ENCODE measurements at places on chromosomes 12 and 14.

GRCh38 chr12:113766131-113766878 is 199.8 kb downstream of the RBM19 start:
- no peak for DNase-seq

GRCh38 chr12:27464220-27464554 is 17.7 kb downstream of the SMCO2 start:
- no peak for DNase-seq

GRCh38 chr12:49944046-49944445 is 6.5 kb upstream of the AQP2 start:
- no peak for DNase-seq

DNA sequence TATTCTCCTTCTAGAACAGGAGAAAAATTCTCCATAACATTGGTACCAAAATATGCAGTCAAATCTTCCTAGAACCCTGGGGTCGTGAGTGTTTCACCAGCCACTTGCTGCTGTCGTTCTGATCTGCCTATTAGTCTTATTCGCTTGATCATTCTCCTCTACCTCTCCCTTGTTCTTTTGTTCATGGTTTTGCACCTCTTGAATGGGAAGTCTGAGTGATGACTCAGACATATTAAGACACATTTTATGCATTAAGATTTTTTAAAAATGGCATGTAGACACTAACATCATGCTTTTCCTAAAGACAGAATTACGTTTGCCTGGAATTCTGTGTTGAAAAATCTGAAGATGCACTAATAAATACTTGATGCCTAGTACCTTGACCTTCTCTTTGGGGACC is 159.2 kb upstream of the LRIG3 start:
- no peak for DNase-seq

DNA sequence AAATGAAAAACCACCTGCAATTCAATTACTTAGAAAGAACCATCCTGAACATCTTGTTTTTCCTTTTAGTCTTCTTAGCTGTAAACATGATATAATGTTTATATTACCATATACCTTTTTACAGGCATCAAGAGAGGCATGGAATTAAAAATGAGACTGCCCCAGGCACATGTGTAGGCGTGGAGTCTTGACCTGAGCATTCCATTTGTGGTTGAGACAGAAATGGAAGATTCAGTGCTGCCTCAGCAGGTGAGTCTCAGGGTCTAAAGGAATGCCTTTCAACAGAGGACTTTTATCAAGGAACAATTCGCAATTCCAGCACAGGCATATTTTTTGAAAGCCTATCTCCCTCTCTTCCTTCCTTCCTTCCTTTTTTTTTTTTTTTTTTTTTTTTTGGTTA is 8.0 kb upstream of the NANOGNB start:
- DNase-seq = no peak

GRCh38 chr12:70890895-70891832 is 29.4 kb downstream of the PTPRR start:
- no peak for DNase-seq

GRCh38 chr12:62692884-62693283 is 226.3 kb downstream of the MON2 start:
- DNase-seq = no peak

DNA sequence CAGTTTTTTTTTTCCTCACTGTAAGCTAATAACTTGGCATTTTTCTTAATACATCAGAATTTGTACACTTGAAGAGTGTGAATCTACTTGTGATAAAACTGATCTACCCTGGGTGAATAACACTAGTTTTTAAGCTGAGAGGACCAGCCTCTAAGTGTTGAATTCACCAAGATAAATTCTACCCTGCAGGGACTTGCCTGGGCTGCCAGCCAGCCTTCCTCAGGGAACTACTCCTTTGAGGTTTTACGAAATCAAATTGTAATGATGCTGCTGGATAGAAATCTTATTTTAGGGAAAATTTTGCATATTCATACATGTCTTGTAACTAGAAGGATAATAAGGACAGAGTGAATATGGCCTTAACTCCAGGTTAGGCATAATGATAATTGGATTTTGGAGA is 1.9 kb downstream of the MED21 start:
- DNase-seq = no peak

DNA sequence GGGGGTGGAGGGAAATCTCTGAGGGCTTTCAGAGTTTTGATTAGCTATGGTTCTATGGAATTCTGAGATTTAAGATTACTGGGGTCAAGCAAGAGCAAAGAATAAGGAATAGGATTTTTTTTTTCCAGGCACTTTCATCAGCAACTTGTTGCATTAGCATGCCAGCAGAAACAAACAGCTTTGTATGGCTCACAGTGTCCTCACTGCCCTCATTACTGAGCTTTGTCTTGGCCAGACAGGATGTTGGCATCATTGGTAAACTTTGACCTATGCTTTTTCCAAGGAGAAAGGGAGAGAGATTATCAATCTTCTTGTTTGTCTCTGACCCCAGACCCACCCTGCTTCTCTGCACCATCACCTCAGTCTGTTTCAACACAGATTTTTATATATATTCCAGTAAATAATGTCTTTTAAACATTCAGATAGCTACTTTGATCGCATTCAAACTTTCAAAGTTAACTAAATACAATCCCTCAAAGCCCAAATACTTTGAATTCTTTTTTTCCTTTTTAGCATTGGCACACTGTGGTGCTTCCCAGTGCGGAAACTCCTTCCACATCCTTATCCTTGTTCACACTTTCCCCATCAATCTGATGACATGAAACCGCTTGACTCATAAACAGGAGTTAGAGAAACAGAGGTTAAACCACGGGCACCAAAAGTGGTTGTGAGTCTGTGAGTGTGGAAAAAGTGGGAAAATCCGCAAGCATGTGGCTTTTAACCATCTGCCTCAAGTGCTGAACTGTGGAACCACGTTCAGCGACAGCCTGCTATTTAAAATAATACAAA is 282.2 kb upstream of the FAR2 start:
- DNase-seq = no peak

GRCh38 chr12:6928022-6928702 is 403 bp downstream of the ATN1 start:
- no peak for DNase-seq

DNA sequence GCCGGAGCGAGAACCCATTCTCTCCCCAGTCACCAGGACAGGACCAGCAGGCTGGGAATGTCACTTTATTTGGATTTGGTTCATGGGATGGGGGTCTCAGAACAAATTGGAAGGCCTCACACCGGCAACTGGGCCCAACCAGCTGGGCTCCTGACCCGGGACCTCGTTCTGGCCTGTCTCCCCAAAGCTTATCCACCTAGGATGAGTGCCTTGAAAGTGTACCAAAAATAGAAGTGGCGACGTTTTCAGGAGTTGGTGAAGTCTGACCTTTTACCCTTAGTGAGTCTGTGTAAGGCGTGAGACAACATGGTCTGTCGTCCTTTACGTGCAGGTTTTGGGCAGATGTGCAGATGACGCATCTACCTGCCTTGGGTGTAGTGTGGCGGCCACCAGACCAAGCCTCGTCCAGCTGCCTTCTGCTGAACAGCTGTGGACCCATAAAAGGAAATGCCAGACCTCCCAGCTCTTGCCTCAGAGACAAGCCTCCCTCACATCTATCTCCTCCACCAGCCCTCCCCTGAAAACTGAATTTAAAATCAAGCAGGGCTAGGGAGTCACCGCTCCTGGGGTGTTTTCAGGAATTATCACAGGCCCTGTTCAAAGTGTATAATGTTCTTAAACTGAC is 36.6 kb upstream of the CLMN start:
- DNase-seq = no peak

- DNase-seq = peak; percentile 63
These were observed 854.0 kb upstream of the SEL1L start for GRCh38 chr14:82387699-82388098.
